NCI-H2081 (cell line): ENCODE measurements at places on chromosomes 2 and 18.

DNA sequence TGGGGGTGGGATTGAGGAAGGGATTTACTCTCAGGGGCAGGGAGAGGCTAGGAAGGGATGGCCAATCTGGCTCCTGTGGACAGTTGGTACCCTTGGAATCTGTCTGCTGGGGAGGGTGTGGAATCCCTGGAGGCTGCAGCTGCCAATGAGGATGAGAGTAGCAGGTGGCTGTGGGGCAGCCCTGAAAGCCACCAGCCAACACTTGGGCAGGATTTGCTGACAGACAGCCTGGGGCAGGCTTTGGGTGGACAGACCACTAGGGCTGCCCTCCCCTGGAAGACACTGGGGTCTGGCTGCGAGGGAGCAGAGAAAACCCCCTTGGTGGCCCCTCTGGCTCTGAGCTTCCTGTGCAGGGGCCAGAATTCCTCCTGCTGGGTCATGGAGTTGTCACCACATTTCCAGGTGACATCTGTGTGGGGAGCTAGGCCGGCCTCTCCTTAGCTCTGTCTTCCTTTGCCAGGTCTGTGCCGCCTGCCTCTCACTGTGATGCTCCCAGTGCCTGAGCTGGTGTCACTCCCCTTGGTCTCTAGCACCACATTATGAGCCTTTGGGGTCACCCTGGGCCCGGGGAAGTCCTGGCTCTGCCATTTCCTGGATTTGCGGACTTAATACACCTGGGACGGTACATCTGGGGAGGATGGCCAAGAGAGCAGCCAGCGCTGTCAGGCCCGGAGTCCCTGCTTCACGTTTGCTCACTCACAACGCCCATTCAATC lies 13.4 kb upstream of the ARHGEF4 start:
- no peak for DNase-seq

- no peak for DNase-seq
Measured at GRCh38 chr2:113692698-113693428, 63.6 kb downstream of the SLC35F5 start.

DNA sequence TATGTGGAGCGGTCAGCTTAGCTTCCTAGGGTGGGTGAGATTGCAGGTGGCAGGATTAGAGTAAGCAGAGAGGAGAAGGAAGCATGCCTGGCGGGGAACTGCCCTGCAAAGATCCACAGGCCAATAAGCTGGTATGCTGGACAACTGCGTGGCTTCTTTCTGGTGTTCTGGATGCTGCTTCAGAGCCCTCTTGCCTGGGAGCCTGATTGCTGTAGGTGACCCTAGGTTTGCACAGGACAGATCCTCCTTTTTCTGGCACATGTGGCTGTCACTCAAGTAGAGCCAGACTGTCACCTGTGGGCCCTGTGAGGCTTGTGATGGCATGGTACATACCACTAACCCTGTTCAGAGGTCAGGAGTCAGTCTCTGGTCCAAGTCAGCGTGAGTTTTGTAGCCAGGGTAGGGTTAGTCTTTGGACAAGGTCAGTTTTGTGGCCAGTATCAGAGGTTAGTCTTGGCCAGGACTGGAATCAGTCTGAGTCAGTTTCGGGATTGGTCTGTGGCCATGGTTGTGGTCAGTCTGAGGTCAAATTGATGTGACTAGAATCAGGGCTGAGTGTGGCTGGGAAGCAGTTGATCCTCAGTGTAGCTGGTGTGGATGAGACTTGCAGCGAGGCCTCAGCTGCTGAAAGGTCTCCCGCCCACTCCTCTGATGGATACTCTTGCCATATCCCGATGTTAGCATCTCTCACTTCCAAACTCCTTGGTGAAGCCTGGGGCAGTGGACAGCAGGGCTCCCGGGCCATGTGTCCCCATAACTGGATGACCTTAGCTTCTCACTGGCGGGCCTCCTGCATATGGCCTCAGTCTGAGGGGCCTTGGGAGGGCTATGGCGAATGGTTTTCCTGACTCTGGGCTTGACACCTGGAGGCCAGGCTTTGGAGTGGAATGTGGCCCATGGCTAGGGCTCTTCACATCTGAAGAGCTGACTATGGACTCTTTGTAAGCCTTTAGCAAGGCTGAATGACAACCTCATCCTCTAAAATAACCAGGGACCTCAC lies 260.5 kb downstream of the DYSF start:
- DNase-seq = no peak

DNA sequence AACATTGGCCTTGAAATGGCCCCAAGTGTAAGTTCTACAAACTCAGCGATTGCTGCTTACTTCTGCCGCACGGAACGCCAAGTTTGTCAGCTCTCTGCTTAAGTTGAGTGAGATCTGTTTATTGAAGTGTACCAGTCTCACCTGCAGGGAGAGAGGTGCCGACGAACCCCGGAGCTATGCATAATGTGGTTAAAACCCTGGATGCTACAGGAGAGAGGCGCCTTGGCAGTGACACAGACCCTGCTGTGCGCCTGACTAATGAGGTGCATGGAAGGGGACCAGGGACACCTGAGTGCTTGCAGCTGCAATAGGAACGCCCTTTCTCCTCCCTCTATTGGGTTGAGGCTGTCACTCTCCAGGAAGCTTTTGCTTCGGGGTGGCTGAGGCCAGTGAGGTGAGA lies 979 bp downstream of the SLC9A2 start:
- DNase-seq = peak; percentile 84
